HFF-Myc (cell line): ENCODE measurements at places on chromosomes 2 and 18.

DNA sequence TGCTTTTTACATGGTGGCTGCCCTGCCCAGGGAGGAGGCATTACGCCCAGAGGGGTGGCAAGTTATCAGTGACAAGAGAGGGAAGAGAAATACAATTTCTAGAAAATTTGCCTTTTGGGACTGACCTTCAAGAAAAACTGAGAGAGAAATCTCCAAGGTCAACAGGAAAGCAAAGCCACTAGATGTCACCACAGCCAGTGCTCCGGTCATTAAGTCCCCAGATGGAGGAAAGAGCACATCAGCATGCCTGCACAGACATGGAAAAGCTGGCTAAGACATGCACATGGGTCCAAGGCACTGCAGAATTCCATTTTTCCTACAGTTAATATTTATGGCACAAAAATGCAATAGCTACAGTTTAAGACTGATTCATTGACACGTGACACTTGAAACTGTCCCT is 21.0 kb downstream of the FHL2 start:
- DNase-seq: no peak

GRCh38 chr2:31802711-31803110 is 208.1 kb downstream of the MEMO1 start:
- DNase-seq: no peak

GRCh38 chr2:149800624-149801542 is 213.3 kb upstream of the MMADHC start:
- no peak for DNase-seq

DNA sequence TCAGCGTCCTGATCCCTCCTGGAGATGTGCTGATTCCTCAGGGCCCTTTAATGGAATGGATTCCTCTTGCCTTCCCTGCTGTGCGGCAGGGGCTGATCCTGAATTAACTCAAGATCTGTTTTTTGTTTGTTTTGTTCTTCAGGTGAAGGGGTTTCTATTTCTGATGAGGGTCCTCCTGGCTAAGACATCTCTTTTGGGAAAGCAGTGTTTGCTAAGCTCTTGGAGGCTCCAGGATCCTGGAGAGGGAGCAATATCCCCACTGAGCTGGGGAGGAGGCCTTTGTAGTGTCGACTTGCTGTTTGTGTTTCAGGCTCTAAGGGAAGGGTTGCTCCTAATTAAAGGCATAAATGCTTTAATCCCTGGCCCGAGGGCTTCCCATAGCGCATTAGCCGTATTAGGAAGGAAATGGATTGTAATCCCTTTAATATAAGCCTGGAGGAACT is 65.3 kb upstream of the FOXI3 start:
- DNase-seq: no peak

- DNase-seq: no peak
These were observed 61.0 kb downstream of the ZAP70 start for GRCh38 chr2:97774425-97774824.

DNA sequence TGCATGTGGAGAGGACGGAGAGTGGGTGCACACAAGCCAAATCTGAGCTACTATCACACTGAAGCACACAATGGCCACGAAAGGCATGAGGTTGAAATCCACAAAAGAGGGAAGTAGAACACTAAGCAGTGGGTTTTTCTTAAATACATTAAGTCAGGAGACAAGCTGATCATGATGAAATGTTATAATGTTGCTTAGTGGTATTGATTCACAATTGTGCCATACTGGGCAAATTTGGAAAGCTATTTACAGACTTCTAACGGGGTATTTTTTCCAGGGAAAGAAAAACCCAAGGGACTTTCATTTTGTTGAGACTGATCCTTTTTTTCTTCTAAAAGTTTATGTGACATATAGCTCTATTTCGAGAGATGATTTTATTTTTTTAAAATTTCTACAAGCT is 100.8 kb upstream of the CNGA3 start:
- no peak for DNase-seq

DNA sequence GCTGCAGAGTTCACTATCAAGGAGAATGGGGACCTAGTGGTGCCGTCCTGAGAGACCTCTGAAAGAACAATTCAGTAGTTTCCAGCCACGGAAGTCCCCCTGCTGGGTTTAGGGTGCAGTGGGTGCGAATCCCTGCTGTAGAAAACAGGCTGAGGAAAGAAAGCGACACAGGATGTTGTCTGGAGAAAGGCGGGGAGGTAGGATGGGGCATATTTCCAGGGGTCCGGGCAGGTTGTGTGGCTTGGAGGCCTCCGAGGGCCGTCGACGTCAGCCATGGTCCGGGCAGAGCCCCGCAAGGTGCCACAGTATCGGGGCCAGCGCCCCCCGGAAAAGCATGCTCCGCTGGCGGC is 807 bp upstream of the CREB1 start:
- no peak for DNase-seq

- DNase-seq: no peak
These were observed 98.2 kb upstream of the TMEM178A start for GRCh38 chr2:39567507-39567906.

DNA sequence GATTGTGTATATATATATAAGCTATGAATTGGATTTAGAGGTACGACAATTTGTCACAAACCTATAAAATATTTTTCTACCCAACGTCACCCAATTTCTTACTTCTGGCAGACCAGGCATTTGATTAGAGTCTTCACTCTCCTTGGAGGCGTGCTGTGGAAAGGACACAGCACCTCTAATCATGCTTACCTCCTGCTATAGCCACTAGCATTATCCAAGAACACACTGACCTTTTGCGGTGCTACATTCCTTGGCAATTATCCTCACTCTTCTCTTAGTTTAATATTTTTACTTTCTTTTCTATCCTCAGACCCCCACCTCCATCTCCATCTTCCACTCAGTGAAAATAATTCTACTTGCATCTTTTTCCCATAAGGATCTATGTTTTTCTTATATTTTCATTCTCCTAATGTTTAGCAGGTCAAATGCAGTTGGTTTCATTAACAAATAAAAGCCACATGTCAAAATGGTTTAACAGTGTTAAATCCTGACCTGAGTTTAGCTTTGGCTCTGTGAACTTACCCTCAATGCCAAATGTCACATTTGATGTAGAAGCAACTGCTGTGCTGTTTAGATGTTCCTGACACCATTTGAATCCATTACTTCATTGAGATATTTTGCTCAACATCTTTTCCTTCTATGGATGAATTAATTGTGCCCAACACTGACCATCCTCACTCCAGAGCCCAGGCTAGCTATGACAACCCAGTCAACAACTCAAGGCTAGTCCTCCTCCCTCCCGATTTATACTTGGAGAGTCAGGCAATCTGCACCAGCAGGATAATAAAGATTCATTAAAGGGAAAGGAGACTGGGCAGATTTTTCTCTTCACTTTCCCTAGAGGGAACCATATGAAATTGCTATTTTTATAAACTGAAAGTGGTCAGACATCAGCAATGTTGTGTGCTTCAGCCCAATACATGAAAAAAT is 240.5 kb downstream of the MREG start:
- DNase-seq: no peak

- no peak for DNase-seq
These were observed 47.0 kb upstream of the IHH start for GRCh38 chr2:219107758-219108157.

DNA sequence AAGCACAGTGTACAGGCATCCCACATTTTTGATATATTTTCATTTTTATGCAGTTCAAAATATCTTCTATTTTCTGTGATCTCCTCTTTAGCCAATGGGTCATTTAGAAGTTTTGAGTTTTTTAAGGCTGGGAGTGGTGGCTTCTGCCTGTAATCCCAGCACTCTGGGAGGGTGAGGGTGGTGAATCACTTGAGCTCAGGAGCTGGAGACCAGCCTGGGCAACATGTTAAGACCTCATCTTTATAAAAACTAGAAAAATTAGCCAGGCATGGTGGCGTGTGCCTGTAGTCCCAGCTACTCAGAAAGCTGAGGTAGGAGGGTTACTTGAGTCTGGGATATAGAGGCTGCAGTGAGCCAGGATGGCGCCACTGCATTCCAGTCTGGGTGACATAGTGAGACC is 17.8 kb downstream of the UBR3 start:
- no peak for DNase-seq

- no peak for DNase-seq
These were observed 124.8 kb upstream of the LINC00305 start for GRCh38 chr18:64273724-64274123.

- DNase-seq: no peak
These were observed 165.7 kb upstream of the SLC14A2 start for GRCh38 chr18:45449418-45450227.

GRCh38 chr2:111194835-111195621 is 74.3 kb downstream of the BCL2L11 start:
- DNase-seq: no peak

GRCh38 chr2:73859721-73860586 is 31.2 kb downstream of the STAMBP start:
- peak; percentile 74 for DNase-seq

- no peak for DNase-seq
These were observed 68.0 kb downstream of the RBMS1 start for GRCh38 chr2:160425434-160426151.

GRCh38 chr2:215845839-215846586 is 167.3 kb downstream of the MREG start:
- no peak for DNase-seq

DNA sequence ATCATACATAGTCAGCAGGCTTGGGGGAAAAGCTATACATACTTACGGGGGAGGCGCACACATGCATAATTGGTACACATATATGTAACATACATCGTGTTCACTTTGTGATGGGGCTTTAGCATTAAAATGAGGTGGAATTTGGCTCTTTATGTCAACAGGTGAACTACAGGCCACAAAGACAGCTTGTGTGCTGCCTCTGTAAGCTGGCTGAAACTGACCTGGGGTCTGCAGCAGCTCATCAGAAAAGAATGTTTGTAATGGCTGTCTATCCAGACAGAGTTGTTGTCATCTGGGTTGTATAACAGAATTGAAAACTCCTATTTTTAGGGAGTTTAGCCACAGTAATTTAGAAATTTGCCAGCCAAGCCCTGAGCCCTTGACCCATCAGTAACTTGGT is 4.7 kb upstream of the KCNG3 start:
- DNase-seq: no peak

DNA sequence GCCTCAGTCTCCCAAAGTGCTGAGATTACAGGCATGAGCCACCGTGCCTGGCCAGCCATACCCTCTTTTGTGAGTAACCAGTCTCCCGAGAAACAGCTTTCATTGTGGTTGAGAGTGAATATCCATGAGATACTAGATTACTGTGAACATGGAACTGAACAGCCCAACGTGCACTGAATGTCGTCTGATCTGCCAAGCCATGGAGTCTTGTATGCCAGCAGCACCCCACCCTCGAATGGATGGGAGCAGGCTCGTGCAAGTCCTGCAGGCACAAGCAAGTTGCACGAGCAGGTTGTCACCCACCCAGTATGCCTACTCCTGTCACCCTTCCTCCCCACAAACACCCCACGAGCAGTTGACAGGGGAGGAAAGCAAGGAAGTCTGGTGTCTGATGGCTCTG is 36.5 kb upstream of the TFCP2L1 start:
- no peak for DNase-seq

GRCh38 chr2:224869601-224870233 is 153.6 kb upstream of the CCDC195 start:
- DNase-seq: peak; percentile 64

DNA sequence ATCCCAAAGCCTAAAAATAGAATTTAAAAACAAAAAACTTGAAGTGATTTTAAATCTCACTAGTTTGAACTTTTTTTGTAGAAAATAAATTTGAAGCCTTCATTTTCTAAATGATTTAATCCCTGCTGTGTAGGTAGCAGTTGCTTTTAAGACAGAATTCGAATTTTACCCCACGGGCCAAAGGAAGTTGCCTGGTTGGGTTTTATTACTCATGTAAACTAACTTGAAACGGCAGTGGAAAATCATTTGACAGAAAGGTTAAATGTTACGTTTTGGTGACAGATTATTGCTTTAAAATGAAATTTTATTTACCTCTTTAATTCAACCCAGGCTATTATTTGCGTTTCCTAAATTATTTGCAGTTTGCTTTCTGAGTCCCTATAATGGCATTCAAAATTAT is 2.0 kb downstream of the MAPRE2 start:
- DNase-seq: no peak

DNA sequence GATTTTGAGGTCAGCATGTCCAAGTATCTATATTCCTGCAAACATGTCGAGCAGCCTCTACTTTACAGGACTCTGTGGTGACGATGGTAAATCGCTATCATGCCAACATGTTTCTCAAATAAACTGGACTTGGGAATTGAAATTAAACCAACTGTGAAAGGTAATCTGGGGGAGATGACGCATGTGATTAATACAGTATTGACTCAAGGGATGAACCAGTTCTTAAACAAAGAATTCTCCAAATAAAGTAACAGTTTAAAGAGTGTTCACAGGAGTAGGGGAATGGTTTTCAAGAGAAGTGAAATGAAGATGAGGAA is 54.3 kb downstream of the THUMPD2 start:
- DNase-seq: no peak

DNA sequence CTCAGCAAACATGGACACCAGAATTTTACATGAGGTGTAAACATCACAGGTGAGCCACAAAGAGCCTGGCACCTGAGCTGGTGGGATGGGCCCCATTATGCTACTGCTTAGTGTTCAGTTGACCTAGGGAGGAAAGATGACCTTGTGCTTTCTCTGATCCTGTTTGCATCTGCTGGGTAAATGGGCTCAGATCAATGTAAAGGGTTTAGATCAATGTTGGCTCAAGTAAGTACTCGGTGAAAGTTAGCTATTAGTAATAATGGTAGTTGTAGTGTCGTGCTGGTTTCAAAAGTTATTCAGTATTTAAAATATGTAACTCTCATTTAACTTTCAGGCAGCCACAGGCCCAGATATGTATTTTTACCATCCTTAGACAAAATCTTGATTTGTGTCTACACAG is 19.8 kb downstream of the ABHD3 start:
- no peak for DNase-seq

GRCh38 chr2:10141736-10142639 is 19.4 kb downstream of the RRM2 start:
- DNase-seq: no peak

DNA sequence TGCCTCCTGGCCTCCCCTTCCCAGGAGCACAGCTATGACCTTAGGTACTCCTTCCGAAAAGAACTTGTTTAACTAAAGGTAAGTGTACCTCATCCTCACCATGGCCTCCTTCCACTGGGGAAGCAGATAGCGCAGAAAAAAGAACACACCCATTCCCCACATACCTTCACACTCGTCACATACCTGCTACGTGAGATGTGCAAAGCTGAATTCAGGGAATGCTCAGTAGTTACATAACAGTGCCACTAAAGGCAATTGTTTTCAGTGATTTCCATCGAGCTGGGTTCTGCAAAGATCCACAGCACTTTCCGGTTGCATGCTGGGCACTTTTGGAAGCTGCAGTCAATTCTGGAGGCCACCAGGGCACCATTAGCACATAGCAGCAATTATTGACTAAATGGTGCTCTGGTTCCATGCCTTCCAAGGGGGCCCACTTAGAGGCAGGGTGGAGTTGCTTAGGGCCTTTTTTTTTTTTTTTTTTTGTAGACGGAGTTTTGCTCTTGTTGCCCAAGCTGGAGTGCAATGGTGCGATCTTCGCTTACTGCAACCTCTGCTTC is 41.0 kb downstream of the PAX8 start:
- DNase-seq: no peak
